Hair follicular keratinocyte (primary cell): ENCODE measurements at places on chromosomes 16 and 17. TPM values are rescaled to one million over a fixed set of nuclear protein-coding genes. Genes with fewer than 3 reads are reported as not detected.

PLCG2 gene
- 0.91 and 0.94 TPM in 2 replicates for total RNA-seq

SAT2 gene
- total RNA-seq = 25.8 and 43.2 TPM in 2 replicates

TSNAXIP1 gene
- 0.30 TPM in 1 of 2 replicates, not detected in the other for total RNA-seq

CDK3 gene
- 0.16 and 1.3 TPM in 2 replicates for total RNA-seq

KRT36 gene
- total RNA-seq = not detected in 2 replicates
